ENCODE measurements at places on chromosomes 5 and 9.
A peak's percentile ranks its signal among the peaks of the same experiment; 100 is the strongest.

GRCh38 chr9:34459356-34459755, 751 bp downstream of the DNAI1 start:
- no peak for DNase-seq

DNA sequence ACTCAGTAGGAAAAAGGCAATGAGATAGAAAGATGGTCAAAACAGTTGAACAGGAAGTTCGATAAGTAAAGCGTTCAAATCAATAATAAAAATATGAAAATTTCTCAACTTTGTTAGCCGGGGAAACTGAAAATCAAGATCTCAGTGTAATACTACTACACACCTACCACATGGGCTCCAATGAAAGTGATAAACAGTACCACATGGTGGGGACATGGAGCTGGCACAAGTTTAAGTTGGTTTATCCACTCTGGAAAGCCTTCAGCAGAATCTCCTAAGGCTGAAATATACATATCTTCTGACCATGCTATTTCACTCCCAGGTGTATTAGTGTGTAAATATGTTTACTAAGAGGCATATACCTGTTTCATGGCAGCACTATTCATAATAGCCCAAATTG, 126.8 kb downstream of the NXNL2 start:
- DNase-seq = no peak

GRCh38 chr5:96590796-96591195, 71.4 kb upstream of the CAST start:
- DNase-seq = no peak

GRCh38 chr9:9997585-9997984, 615.2 kb downstream of the PTPRD start:
- DNase-seq = no peak

GRCh38 chr9:14029806-14030374, 284.1 kb downstream of the NFIB start:
- DNase-seq = no peak

DNA sequence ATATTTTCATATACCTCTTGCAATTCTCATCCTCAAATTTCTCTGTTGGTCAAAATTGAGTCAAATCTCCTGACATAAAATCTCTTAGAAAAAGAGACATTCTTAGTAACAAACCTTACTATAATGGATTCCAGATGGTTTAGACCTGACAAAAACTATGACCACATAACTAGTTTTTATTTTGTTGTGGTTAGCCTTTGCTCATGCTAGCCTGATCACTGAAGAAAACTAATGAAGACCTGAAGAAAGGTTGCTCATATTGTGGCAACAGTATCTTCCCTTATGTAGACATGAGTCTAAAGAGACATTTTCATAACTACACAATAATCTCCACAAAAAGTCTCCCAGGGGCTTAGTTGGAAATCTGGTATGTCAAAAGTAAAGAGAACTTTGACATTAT, 274.1 kb upstream of the TMEM161B start:
- no peak for DNase-seq

DNA sequence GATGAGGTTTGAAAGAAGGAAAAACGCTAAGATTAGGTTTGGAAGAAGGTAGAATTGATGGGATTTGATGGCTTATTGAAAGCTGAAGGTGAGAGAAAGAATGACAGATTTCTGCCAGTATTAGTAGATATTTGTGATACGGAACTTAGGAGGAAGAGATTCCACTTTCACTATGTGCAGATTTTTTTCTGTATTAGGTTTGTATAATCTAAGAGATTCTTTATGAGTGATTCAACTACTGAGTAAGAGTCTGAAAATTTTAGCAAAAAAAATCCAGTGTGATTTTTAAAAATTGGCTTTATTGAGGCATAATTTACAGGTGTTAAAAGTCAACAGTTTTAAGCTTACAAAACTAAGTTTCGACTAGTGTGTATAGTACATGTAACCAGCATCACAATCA, 54.1 kb downstream of the AP3S1 start:
- DNase-seq = no peak

GRCh38 chr5:96582343-96582742, 79.8 kb upstream of the CAST start:
- no peak for DNase-seq

- DNase-seq = no peak
These were observed 418.5 kb upstream of the MEF2C start for GRCh38 chr5:89301321-89302025.

GRCh38 chr5:169395136-169395535, 94.2 kb upstream of the SLIT3 start:
- DNase-seq = no peak

GRCh38 chr9:16726029-16726428, 144.4 kb downstream of the BNC2 start:
- DNase-seq = no peak

GRCh38 chr5:74205767-74206578, 434.6 kb downstream of the ENC1 start:
- DNase-seq = peak; percentile 7
